ENCODE measurements at places on chromosomes 7 and 10. TPM values are rescaled to one million over a fixed set of nuclear protein-coding genes. Genes with fewer than 3 reads are reported as not detected.

Gene FAM25C
- total RNA-seq = not detected

DNA sequence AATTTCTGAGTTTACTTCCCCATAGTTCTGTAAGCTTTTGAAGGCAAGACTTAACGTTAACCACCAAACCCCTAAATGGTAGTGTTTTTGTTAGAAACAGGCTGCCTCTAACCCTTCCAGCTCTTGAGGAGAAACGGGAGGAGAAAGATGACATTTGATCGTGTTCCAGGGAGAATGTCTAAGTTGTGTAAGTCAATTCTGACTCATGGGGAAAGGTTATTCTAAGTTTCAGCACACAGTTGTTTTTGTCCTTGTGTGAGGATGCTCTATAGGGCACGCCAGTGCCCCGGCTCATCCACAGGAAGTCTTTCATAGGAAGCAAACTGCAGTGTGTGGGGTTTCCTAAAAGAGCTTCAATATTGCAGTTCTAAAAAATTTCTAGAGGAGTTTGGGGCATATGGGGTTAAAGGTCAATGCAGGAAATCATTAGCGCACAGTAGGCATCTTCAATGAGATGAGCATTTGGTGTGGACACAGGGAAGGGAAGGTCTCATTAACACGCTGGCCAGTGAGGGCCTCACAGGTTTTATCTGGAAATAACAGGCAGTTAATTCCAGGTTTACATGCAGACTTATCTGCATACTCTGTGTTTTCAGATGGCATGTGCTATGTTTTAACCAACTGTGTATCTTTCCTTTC lies 638.2 kb upstream of the IGFBP3 start:
- no peak for DNase-seq

GRCh38 chr10:530717-531116 lies 158.8 kb downstream of the DIP2C start:
- DNase-seq = no peak

DNA sequence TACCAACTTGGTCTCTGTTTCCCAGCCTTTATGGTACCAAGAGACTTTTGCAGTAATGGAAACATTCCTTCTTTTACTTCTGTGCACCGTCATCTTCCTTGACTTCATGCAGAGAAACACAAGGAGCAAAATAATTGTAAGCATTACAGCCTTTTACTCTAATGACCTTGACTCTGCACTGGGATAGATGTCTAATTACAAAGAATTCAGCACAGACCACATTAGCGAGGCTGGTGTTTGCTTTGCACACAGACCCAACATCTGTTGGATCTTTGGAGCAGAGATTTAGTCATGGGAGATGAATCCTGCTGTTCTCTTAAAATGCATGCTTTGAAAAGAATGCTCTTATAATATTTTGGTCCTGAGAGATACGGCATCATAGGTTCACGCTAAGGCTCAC lies 261.6 kb downstream of the TWIST1 start:
- no peak for DNase-seq

DNA sequence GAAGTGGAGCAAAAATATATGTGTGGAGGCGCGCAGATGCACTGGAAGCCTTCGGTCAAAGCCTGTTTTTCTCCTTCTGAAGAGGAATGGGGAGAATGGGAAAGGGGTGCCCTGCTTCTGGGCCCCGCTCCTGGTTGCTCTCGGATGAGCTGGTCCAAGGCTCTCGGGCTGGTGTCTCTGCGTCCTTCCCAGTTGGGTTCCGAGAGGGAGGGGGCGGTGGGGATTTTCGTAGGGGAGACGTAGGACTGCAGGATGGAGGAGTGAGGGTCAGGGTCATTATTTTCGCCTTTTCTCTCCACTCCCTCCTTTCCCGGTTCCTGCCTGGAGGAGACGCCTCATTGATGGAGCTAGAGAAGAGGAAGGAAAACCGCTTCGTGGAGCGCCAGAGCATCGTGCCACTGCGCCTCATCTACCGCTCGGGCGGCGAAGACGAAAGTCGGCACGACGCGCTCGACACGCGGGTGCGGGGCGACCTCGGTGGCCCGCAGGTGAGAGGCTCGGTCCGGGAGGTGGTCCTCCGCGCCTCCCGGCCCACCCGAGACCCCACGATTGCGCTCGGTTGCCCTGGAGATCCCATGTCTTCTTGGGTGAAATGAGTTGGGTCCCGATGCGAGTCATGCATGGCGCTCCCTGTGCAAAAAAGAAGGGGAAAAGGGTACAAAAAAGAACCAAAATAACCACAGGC lies 790 bp downstream of the ADAM22 start:
- DNase-seq = no peak

Data from activated T-helper 2 cell treated with anti-CD3 and anti-CD28 coated beads, Interferon-gamma antibody, Interleukin-2, Interleukin-4, amounts not matched to agents 10 μg/mL and 5 μg/mL and 100 μg/mL, durations not matched to agents 14 hours and 24 hours and 36 hours (primary cell).